Heart right ventricle (tissue), 16 donors: ENCODE measurements at places on chromosomes 7 and 10.

DNA sequence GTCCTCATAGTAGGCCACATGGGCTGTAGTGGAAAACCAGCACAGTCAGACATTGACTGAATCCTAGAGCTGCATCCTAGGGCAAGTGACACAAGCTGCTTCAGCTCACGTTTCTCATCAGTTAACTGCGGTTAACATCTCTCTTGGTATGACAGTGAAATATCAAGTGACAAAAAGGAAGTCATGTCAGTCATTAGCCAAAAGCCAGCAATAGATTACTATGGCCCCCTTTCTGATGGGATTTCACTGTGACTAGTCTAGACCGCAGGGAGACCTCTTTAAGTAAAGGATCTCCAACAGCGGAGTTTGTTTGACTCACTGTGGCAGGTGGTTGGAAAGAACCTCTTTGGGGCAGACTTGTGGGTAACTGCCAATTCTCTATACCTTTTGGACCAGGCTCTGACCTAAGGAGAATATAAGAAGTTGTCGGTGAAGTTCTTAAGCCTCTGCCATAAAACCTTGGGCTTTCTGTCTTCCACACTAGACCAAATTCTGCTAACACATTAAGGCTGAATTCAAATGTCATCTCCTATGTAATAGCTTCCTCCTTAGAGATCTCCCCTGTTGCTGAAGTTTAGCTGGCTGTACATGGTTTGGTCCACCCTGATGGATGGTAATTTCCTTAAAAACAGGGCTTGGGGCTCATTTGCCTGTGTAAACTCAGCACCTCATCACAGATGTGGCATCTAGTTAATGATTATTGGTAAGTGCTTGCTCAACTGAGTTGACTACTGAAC is 115.3 kb downstream of the SGMS1 start:
- DNase-seq = no peak

GRCh38 chr10:78305311-78305710 is 271.6 kb downstream of the RPS24 start:
- no peak for DNase-seq

DNA sequence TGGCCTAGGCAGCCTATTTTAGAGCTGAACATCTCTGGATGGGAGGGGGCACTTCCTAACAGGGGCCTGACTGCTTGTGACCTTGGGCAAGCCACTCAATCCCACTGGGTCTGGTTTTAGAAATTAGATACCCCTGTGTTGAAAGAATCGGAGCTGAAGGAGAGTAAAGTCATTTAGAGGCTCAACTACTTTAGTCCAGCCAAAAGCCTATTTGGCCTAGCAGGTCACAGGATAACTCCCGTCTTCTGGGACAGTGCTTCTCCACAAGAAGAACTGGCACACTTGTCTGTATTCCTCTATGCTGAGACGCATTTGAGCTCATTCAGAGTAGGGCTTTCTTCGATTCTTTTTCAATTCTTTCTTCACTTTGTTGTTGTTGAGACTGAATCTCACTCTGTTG is 224.2 kb downstream of the CHCHD3 start:
- DNase-seq = no peak

DNA sequence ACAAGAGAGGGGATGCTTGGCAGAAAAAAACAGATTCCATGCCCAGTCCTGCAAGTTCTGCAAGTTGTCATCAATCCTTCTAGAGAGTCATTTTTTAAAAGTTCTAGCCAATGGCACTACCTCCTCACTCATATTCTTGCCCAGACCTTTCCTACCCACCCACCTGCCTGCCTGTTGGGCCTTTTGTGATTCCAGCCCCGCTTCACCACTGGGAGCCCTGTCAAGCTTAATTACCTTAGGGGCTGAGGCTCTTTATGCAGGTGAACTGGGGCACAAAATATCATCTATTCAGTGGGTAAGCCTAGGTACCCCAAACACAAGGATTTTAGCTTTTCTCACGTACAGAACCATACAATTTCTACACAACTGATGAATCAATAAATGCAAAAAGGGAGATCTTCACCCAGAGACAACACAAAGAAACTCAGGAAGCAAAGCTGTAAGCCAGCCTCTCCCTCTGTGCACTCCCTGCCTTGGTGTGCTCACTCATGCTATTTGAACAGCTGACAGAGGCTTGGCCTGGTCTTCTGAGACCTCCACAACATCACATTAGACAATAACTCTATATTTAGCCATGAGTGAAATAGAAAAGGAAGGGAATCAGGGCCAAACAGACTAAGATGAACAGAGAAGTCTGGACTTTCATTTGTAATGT is 222.6 kb downstream of the HTR7 start:
- no peak for DNase-seq

DNA sequence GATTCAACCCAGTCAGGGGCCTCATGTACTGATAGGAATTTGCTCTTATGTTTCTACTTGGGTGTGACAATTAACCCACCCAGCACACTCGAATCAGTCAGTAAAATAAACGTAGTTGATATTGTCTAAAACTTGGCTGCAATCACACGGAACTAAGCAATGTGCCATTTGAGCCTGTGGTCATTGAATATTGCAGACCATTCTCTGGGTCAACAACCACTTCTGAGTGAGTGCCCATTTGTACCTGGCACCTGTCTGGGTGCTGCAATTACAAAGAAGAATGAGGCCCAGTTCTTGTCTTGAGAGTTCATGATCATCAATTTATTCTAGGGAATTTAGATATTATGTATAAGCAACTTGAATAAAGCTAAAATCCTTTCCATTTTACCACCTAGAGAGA is 29.8 kb downstream of the NPY start:
- DNase-seq = no peak

- no peak for DNase-seq
Observed at GRCh38 chr7:148336411-148336810, 254.2 kb upstream of the C7orf33 start.

- DNase-seq = no peak
Observed at GRCh38 chr10:119859420-119860258, 13.0 kb downstream of the MCMBP start.

DNA sequence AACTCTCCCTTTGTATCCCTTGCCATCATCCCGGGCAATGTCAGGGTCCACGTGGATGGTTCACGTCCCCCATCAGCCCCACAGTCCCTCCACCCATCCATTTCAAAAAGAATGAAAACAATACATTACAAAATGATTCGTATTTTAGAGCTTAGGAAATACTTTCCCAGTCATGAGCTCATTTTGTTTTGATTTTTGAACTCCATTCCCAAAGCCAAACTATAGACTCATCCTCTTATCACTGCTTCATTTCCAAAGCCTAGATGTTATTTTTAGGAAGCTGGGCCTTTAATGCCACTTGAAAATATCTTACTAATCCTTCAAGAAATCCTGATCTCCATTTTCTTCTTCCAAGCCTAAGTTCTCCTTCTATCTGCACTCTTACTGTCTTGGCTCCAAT is 72.1 kb downstream of the WNT2 start:
- no peak for DNase-seq

DNA sequence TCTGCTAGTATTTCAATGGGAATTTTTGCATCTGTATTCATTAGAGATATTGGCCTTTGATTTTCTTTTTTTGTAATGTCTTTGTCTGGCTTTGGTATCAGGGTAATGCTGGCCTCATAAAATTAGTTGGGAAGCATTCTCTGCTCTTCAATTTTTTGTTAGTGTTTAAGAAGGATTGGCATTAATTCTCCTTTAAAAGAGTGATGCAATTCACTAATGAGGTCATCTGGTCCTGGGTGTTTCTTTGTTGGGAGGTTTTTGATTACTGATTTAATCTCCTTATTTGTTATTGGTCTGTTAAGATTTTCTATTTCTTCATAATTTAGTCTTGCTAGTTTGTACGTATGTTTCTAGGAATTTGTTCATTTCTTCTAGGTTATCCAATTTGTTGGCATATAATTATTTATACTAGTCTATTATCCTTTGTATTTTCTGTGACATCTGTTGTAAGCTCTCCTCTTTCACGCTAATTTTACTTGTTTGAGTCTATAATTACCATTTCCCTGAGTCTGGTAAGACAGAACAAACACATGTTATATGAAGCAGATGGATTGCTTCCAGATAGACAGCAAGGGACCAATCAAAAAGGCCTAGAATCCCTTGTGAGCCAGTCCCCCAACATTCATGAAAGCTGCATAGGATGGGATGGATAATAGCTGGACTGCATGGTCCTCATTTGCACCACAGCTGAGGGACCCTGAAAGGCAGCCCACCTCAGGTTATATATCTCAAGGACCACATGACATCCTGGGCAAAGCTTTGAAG is 54.4 kb downstream of the MTPAP start:
- no peak for DNase-seq
